ENCODE measurements at places on chromosomes 1 and 21.

DNA sequence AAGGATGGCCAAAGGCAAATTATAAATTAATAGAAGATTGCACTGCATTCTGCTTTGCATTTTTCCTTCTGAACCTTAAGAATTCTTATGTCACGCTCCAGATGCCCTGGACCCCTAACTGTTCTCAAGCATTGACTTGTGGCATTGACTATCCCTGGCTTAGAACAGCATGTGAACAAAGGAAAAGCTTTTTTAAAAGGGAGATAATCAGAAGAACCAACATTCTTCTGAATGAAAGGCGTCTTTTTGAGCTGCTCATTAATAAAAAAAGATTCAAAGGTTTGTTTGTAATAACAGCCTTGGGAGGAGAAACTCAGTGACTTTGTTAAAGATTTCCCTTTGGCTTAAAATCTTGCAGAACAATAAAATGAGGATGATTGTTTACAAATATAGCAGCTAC is 105.5 kb downstream of the TNNI3K start:
- DNase-seq = no peak

DNA sequence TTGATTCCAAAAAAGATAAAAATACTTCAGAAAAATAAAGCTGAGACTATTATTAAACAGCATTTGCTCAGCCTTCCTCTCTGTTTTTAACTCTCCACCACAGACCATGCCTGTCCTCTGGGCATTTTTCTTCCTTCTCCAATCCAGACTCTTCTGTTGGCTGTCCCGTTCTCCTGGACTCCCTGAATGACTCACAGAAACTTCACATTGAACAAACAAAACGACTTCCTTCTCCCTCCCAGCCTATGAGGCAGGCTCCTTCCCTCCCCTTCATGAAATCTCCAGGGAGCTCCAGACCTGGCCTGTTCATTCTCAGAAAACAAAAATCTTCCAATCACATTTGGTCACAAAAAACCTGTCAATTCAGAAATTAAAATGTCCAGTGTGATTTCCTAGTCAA is 421.3 kb downstream of the NPHP4 start:
- DNase-seq = no peak

GRCh38 chr1:54396261-54396933 is 9.8 kb downstream of the SSBP3 start:
- DNase-seq = peak; percentile 85

- peak; percentile 41 for DNase-seq
Observed at GRCh38 chr1:38476111-38476849, 383.3 kb downstream of the RRAGC start.

GRCh38 chr1:36123356-36123755 is 1.7 kb downstream of the COL8A2 start:
- peak; percentile 69 for DNase-seq

DNA sequence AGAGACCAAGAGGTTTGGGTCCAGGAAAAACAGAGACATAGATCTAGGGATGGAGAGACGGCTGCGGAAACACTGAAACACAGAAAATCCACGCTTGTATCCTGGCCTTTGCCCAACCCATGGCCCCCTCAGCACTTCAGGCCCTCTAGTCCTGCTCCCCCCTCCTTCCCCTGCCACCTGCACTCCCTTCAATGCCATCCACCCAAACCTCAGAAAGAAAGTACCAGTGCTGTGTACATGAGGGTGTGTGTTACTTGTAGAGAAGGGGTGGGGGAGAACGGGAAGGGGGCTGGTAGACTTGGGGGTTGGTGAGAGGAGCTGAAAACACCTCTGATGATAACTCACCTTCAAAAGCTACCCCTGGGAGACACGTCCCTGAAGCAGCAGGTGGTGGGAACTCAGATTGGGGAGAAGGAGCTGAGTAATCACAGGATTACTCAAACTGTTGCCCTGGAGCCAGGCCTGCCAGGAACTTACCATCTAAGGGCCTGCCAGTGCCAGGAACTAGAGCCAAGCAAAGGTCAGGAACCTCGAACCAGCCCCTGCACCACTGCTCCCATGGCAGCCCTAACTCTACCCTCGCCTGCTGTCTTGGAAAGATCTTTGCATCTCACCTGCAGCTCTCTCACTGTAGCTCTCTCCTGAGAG is 11.5 kb downstream of the RORC start:
- no peak for DNase-seq

DNA sequence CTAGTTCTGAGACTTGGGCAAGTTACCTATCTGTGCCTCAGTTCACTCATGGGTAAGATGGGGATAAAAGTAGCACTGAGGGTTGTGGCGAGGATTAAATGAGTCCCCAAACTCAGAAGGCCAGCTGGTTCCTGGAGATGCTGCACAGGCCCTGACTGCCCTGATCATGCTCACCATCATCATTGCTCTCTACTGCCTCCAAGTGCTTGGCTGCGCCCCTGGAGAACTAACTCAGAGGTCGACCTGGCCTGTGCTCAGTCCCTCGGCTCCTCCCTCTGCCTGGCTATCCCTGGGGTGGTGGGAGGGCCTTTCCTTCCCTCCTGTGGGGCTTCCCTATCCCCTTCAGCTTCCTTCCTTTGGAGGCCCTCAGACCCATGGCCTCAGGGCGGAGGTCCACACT is 5.6 kb downstream of the SLC5A9 start:
- no peak for DNase-seq

DNA sequence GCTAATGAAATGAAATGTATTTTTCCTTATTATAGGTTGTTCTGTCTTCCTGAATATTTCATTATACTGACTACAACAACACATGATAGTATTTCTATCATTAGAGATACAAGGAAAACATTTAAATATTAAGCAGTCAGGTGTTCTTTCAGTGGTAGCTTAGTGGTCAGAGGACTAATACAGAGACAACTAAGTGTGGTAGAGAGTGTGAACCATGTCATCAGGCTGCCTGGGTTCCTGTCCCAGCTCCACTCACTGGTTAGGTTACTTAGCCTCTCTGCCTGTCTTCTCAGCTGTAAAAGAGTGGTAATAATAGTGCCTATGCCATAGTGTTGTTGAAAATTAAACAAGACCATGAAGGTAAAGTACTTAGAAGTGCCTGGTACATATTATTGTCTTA is 3.9 kb downstream of the UAP1 start:
- no peak for DNase-seq

DNA sequence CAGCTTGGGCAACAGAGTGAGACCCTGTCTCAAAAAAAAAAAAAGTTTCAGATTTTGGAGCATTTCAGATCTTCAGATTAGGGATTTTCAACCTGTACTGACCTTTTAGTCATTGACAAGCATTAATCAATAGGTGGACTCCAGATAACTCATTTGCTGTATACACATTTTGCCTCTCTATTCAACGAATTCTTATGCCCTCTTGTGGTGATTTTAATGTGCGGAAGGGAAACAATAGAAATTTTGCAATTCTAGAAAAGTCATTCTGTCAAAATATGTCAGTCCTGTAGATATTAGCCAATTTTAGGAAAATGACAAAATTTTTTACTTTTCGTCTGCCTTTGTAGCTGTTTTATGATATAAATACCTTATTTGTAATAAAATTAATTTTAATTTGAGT is 11.6 kb upstream of the OR2G2 start:
- DNase-seq = peak; percentile 7

GRCh38 chr1:185427264-185427663 is 110.2 kb upstream of the IVNS1ABP start:
- DNase-seq = no peak

DNA sequence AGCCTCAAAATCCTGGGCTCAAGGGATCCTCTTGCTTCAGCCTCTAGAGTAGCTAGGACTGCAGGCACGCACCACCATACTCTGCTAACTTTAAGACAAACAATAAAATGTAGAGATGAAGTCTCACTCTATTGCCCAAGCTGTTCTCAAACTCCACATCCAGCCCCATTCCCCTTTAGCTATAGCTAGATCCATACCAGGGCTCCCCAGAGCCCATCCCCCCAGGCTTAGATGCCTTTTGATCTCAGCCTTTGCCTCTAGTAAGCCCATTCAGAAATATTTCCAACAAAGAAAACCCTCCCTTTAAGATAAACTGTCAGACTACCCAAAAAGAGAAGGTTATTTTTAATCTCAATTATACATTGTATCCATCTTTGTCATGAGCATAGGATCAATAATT is 325.4 kb downstream of the CHRM3 start:
- DNase-seq = no peak

GRCh38 chr1:10168912-10169514 is 41.4 kb upstream of the KIF1B start:
- no peak for DNase-seq

DNA sequence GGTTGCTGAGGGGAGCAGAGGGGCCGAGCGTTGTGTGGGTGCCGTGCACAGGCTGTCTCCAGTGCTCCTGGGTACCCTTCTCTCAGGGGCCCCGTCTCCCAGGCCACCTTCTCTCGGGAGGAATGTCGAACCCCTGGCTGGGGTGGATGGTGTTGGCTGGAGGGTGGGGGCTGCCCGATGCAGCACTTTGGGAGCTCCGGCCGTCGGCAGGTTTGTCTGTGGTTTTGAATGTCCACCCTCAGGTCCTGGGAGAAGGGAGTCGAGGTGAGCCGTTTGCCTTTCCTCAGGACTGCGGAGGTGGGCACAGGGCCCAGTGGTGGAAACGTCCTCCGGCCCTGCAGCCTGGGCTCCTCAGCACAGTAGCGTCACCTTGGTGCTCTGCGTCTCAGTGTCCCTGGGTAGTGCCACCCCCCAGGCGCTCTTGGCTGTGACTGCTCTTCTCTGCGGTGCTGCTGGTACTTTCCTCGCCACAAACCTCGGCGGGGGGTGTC is 14.5 kb downstream of the SLX9 start:
- no peak for DNase-seq

GRCh38 chr1:88648706-88649105 is 35.4 kb upstream of the PKN2 start:
- no peak for DNase-seq

- no peak for DNase-seq
Observed at GRCh38 chr21:37451446-37451845, 84.9 kb downstream of the DYRK1A start.

DNA sequence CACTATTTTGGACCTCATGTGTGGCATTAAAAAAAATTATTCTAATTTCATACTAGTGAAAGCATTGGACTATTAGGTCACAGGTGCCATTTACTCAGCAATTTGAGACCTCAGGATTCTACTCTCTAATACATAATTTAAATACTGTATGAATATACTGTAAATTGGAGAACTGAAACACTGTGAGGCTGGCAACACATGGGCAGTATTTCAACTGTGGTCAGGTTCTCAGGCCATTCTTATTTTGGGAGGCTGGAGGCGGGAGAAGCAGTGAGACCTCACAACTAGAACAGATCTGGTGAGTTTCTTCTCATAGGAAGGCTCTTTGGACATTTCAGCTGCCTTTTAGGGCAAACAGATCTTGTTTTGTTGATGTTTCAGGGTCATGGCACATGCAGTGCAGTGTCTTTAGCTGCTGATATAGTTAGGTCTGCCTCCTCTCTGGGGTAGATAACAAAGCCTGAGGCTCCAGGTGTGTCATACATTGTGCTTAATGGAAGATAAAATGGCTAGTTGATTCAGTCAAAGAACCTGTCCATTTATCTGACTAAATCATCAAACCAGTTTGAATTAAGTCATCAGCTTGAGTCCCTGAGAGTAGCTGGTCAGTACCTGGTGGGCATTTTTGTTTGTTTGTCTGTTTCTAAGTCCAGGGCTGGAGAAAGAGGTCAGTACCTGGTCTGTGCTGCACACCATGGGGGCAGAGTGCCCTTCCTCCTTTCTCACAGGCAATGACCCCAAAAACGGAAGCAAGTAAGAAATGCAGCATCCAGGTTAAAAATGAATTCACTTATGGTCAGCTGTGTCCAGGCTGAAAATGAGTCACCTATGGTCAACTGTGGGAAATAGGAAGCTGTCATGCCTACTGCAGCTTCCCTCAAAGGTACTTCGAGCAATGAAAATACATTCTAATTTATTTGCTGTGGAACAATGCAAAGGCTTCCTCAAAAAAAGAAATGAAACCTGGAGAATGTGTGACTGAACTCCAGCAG is 216.2 kb downstream of the SDCCAG8 start:
- no peak for DNase-seq

DNA sequence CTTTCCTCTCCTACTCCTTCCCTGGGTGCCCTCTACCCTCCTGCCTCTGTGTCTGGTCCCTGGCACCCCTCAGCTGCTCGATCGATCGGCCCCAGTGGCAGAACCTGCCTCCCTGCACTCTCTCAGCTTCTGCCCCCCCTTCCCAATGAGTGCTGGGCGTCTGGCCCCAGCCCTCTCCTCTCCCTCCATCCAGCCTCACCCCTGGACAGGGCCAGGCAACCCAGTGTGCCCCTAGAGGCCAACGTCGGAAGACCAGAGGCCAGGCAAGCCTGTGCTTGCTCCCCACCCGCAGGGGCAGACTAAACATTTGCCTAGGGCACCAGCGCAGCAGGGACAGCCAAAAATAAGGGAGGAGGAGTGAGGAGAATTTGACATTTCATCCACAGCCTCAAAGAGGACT is 43.5 kb downstream of the LGR6 start:
- no peak for DNase-seq

- peak; percentile 59 for DNase-seq
Observed at GRCh38 chr1:84442256-84442655, 36.8 kb upstream of the RPF1 start.

DNA sequence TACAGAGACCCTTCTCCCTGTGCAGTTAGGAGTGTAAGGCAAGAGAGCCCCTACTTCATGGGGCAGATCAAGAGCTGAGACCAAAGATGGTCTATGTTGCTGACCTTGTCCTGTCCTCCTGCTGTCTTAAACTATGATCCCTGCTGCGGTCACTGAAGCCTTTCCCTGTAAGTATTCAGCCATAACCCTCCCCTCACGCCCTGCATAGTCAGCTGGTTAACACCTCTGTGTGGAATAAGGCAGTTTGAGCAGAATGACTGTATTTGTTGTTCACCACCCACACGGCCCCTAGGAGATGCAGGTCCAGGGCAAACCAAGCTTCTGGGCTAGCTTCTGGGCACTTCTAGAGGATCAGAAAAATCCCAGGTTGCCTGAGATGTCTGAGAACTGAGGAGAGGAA is 356 bp downstream of the TSPAN1 start:
- no peak for DNase-seq

DNA sequence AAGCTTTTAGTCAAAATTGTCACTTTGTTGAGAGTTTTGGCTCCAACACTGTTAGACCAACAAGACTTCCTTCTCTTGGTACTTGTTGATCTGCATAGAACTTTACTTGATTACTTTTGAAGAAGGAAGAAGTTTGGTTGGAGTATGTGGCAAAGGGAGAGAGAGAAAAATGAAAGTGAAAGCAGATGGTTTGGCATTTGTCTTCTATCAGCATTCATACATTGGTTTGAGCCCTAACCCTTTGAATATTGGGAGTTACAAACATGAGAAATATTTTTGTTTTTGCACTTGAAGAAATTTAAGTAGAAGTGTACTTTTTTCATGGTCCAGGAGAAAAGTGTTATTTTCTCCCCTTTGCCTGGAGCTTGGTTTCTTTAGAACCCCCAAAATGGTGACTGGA is 169.8 kb downstream of the ADGRL4 start:
- no peak for DNase-seq

GRCh38 chr21:41677671-41678015 is 89.2 kb downstream of the RIPK4 start:
- DNase-seq = no peak

DNA sequence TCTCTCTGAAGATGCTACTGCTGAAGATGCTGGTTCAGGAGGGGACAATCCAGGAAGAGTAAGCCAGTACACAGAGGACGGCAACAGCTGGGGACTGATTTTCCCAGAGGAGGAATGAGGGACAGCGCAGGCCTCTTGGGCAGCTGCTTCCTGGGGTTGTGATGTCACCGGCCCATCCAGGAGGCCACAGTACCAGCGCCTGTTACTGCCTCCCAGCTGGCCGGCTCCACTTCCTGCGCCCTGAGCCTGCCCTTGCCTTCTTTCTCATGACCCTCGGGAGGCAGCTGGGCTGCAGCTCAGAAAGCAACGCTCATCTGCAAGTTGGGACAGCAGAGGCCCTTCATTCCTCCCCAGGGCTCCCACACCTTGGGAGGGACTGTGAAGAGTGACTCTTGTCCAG is 21.9 kb upstream of the ID3 start:
- DNase-seq = peak; percentile 74
